ENCODE measurements at places on chromosomes 16 and 17.

- DNase-seq = no peak
These were observed 10.7 kb downstream of the WIPI1 start for GRCh38 chr17:68446626-68447041.

DNA sequence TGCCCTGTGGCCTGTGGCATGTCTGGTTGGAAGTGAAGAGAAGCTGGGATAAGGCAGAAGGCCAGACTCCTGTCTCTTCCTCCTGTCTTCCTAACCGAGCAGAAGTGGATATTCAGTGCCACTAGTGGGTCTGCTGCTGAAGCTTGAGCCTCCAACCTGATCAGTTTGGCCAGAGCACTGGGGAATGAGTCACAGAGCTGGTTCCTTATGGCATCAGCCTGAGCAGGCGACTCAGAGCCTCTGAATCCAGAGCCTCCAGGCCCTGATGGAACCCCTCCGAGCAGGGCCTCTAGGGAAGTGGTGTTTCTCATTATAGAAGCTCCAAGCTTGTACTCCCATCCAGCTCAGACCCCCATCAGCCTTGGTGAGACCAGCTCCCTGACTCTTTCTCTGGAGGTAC, 2.0 kb downstream of the WSCD1 start:
- no peak for DNase-seq

DNA sequence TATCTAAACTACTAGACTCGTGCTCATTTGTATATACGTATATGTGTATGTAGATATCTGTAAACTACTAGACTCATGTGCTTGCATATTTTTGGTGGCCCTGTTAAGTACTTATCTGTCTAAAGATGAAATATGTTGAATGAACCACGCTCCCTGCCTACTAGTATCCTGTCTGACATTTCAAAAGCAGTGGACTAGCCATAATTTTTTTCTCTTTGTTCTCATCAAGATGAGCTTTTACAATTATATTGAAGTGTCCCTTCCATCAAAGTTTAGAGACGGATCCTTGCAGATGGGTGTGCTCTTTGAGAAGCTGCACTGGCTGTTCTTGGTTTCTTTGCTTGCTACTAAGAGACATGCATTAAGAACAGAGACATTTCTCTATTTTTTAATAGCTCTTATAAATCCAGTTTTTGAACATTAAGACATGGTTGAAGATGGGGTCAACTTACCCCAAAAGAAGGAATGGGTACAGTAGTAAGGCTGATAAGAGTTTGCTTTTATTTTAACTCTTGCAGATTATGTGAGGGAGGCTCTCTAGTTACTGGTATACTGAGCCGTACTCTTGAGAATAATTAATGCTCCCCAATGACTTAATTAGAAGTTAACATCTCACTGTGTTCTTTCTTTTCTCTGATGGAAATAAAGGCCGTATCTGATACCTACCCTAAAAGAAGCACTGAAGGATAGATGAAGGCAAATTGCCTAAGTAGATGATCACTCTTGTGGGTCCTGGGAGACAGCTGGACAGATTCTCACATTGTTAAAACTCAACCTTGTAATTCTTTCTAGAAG, 3.4 kb downstream of the CNTNAP4 start:
- DNase-seq = no peak

GRCh38 chr17:48543107-48543853, 1.6 kb downstream of the HOXB2 start:
- peak; percentile 71 for DNase-seq

DNA sequence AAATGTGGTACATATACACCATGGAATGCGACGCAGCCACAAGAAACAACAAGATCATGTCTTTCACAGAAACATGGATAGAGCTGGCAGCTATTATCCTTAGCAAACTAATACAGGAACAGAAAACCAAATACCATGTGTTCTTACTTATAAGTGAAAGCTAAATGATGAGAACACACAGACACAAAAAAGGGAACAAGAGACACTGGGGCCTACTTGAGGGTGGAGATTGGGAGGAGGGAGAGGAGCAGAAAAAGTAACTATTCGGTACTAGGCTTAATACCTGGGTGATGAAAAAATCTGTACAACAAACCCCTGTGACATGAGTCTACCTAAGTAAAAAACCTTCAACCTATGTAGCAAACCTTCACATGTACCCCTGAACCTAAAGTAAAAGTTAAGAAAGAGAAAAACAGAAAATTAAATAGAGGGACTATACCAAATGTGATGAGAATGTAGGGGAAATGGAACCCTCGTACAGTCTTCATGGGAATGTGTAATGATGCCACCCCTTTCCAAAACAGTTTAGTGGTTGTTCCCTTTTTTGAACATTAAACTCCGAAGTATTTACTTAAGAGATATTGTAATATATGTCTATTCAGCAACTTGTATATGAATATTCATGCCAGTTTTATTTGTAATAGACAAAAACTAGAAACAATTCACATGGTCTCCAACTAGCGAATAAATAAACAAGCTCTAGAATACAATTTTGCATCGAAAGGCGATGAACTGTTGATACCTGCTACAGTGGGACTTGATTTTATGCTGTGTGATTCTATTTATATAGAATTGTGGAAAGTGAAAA, 33.9 kb downstream of the AHSP start:
- DNase-seq = no peak

DNA sequence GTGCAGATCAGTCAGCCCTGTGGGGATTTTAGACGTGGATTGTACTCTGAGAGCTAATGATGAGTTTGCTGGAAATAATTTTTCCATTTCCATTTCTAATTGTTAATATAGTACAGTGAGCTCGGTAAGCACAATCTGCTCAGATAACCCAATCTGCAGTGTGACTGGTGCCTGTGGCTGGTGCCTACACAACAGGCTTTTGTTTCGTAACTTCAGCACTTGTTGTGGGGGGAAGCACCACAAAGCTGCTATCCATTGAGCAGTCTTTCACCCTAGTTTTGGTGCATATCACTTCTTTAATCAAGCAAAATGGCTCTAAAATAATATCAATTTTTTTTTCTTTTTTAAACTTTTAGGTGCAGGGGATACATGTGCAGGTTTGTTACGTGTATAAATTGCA, 534.9 kb upstream of the HSBP1 start:
- DNase-seq = no peak

DNA sequence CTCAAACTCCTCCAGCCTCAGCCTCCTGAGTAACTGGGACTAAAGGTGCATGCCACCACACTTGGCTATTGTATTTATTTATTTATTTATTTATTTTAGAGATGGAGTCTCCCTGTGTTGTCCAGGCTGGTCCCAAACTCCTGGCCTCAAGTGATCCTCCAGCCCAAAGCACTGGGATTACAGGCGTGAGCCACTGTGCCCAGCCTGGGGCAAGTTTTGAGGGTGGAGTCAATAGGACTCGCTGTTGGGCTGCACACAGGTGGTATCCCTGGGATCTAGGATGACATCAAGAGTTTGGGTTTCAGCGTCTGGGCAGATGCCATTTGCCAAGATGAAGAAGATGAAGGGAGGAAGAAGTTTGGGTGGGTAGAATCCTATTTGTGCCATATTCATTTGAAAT, 213.9 kb downstream of the GSG1L start:
- peak; percentile 16 for DNase-seq

GRCh38 chr16:83806731-83807130, 1.0 kb upstream of the HSBP1 start:
- no peak for DNase-seq

DNA sequence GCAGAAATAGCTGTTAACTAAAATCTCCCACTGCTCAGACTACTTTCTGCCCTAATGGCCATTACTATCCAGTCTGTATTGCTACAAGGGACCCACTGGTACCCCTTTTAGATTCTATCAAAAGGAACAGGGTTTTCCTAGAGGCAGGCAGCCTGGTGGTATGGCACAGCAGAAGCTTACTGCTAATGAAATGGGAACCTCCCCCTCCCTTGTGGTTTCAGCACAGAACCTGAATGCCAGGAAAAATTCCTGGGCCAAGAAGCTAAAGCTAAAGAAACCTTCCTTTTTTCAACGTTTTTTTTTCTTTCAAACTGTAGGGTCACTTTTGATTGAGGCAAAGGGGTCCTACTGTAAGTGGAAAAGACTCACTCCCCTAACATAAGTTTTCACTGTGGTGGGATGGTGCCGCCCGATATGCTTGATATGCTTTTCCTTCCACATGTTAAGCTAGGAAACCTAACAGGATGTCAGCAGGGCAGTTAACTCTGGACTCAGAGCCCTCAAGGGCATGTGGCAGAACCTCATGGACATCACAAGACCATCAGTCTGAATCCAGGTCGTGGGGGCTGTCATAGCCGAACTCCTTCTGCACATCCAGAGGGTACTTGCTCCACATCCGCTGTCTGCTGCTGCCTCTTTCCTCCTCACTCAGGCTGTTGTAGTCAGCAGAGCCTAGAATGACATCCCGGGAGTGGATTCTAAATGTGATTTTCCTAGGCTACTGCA, 9.8 kb downstream of the SLC7A6OS start:
- no peak for DNase-seq

GRCh38 chr17:45146890-45147580, 1.2 kb upstream of the HEXIM1 start:
- DNase-seq = peak; percentile 72

GRCh38 chr16:30941600-30942425, 7.1 kb upstream of the ORAI3 start:
- DNase-seq = peak; percentile 82

- no peak for DNase-seq
These were observed 62.4 kb upstream of the MARCHF10 start for GRCh38 chr17:62870552-62870971.

- DNase-seq = no peak
These were observed 13.5 kb downstream of the PSMD7 start for GRCh38 chr16:74309789-74310781.

DNA sequence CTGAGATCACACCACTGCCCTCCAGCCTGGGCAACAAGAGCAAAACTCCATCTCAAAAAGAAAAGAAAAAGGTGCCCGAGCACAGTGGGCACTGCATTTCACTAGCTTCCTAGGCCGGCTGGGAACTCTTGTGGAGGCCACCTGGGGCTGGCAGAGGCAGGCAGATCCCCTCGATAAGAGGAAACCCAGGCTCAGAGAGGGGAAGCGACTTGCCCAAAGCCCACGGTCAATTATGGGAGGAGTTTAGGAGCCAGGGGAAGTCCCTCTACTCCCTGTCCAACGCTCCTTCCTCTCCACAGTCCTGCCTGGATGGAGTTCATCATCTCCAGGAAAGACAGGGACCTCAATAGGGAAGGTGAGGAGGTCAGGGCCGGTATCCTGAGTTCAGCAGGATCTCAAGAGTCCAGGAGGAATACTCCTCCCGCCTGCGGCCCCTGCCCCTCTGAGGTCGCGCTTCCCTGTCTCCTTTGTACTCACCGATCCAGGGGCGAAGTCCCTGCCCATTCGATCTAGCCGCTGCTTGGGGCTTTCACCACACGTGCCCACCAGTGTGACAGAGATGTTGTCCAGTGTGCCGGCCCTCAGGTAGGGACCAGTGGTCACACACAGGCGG, 841 bp downstream of the ALOXE3 start:
- no peak for DNase-seq

DNA sequence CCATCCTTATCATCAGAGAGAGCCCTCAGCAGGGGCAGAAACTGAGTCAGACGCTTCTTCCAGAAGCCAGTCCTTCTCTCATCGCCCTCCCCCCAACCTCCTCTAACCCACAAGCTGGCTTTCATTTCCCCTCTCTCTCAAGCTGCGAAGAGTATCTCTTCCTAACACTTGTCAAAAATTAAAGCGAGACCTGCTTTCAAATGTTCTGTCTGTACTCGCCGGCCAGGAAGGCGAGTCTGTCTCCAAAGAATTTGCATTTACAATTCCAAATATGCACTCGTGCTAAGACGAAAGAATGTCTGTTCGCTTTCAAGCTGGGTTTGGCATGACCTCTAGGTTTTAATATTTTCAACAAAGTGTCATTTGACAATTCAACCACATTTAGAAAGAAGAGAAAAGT, 140.4 kb downstream of the RGS9 start:
- DNase-seq = no peak

Measured in activated naive CD4-positive, alpha-beta T cell treated with anti-CD3 and anti-CD28 coated beads, Interleukin-2, amount 50 U/mL, for 72 hours (primary cell).